ENCODE measurements at places on chromosomes 2 and 18.
A peak's percentile ranks its signal among the peaks of the same experiment; 100 is the strongest.

GRCh38 chr2:44753552-44754285 is 187.8 kb upstream of the SIX3 start:
- DNase-seq, result no peak

DNA sequence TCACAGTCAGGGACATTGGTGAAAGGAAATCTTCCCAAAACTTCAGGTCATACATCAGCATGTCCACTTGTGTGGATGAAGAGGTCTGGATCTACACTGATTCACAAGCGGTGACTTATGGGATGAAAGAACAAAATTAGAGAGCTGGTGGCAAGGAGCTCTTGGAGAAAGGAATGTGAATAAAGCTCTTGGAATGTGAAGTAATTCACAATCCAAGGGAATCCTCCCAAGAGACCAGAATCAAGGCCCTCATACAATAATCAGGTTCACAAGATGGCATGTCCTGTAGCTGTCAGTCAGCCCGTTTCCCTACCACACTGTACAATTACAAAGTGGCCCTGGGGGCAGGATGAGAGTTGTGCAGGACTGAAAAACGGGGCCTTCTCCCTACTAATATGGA is 96.2 kb downstream of the MRPS9 start:
- no peak for DNase-seq

DNA sequence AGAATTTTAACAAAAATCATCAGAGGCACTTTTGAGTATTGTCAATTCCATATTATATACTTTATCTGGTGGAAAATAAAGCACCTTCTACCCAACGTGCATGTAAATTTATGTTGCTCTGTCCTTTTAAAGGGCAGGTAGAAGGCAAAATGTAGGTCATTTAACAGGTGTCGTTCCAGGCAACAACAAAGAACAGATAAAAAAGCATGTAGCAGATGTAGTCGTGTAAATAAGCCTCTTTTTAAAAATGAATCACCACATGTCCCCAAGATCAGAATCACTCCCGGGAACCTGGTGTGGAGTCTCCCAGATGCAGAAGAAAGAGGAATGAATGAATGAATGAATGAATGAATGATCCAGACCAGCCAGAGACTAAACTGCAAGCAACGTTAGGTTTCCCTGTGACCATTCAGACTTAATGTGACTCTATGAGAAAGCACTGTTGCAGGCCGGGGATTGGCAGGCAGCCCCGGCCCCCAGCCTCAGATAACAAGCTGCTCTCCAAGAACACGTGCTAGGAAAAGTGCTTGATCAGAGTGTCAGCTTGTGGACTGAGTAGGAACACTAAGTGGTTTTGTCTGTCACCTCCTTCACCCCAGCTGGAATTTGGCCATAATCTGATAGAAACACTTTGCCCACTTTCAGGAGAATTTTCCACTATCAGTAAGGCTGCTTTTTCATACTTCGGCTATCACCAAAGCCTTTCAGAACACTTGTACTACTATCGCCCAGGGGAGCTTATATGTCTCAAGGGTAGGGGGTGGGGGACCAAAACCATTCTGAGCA is 100.6 kb downstream of the CDK15 start:
- DNase-seq, result no peak

DNA sequence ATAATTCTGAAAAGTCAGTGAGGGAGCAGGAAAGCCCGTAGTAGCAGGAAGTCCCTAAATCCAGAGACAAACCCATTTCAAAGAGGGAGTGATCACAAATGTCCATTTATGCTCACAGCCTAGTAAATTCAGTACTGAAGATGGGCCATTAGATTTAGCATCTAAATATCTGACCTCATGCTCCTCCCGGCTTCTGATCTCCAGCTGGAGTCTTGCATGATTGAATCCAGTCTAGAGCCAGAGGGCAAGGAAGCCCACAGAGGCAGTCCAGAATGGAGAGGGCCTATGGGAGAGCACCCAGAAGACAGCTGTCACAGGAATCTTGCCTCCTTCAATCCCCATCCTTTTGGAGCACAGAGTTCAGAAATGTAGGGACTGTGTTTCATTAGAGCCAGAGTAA is 16.0 kb upstream of the ST8SIA3 start:
- DNase-seq, result no peak

GRCh38 chr2:208295834-208296233 is 29.8 kb downstream of the PIKFYVE start:
- DNase-seq, result no peak

DNA sequence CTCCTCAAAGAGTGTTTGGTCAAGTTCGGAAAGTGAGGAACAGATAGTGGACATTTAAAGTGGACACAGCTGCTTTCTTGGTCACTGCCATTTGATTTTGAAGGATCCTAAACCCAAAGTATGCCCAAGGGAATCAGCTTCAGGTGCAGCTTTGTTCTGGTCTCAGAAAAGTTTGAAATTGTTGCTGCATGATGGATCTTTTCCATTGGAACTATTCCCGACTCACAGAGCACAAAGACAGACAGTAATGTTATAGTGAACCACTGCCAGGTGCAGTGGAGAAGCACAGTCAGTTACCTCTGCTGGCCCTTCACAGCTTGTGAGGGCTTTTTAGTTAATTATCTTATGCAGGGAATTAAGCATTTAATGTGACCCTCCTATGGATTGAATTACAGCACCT is 301.7 kb downstream of the PHLPP1 start:
- DNase-seq, result no peak

DNA sequence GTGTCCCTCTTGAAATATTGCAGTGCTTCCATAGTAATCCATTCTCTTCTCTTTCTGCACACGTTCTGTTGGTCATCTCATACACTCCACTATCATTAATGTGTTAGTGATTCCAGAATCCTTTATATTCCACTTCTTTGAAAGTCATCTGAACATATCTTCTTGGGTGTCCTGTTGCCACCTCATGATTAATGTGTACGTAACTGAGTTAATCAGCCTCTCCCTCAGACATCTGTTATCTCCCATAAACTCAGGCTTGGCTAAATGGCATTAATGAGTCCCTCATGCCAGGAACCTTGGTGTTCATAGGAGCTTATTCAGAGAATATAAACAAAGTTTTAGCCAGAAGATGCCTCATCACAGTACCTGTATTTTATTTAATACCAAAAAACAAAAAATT is 126.4 kb downstream of the NCOA1 start:
- no peak for DNase-seq

- DNase-seq, result no peak
Observed at GRCh38 chr2:55922291-55922907, 1.2 kb downstream of the EFEMP1 start.

DNA sequence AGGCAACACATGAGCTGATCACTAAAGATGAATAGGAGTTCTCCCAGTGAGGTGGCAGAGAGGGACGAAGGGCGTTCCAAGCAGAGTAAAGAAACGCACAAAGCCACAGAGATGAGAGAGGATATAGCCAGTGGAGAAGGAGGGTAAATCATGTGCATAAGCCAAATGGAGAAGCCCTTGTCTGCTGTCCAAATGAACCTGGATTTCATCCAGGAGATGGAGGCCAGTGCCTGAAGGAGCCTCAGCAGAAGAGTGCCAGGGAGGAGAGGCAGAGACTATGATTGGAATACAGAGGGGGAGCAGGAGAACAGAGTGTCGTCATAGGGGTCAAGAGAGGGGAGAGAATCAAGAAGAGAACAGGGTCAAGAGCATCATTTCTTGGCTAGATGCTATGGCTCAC is 48.9 kb upstream of the STPG4 start:
- DNase-seq, result no peak

- peak; percentile 73 for DNase-seq
Observed at GRCh38 chr2:240434728-240435456, 571 bp upstream of the GPC1 start.

GRCh38 chr2:196067088-196067382 is 1.6 kb downstream of the DNAH7 start:
- DNase-seq, result no peak

- DNase-seq, result no peak
Observed at GRCh38 chr2:88195246-88195645, 25.1 kb downstream of the THNSL2 start.

DNA sequence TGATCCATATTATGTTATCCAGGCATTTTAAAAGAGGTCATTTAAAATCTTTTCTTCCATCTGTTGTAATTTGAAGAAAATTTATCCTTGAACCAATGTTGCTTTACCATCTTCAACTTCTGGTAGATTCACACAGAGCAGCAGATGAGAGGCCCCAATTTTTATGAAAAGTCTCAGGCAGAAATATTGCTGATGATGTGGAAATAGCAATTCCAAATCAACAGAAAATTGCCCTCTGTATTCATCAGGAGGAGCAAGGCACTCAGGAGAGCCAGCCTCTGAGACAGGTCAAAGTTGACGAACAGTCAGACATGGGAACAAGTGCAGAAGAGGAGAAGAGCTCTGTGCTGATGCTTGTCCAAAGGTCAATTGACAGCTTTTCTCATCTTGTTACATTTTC is 444.9 kb downstream of the NCKAP5 start:
- DNase-seq, result no peak

DNA sequence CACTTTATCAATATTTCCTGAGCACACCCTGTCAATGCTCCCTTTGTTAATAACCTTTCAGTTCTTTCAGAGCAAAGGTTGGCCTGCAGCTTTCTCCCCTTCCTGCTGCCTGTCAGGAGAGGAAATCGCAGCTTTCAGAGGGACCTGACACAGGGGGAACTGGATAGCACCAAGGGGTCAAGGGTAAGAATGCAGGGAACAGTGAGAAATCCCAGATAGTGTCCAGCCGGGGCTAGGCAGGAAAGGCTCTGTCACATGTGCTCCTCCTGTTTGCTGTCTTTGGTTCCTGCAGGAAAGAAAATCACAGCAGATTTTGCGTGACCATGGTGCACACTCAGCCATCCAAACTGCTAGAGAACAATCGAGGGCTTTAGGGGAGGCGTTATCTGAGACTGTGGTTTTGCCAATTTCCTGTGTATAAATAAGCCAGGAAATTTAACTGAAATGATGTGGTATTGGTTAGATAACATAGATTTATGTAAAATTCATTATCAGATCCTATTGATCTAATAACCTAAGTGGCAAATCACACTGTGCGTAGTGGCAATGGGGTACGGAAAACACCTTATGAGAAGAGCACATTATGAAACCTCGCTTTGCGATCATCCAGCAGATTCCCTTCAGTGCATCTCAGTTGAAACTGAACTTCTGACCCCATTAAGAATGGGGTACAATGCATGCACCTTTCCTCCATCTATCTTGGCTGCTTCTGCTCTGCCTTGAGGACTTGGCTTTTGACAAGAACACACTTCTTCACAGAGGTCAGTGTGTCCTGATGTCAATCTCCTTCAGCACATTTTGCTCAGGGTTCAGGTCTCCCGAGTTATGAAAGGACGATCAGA is 178.0 kb downstream of the ICOS start:
- DNase-seq, result no peak

DNA sequence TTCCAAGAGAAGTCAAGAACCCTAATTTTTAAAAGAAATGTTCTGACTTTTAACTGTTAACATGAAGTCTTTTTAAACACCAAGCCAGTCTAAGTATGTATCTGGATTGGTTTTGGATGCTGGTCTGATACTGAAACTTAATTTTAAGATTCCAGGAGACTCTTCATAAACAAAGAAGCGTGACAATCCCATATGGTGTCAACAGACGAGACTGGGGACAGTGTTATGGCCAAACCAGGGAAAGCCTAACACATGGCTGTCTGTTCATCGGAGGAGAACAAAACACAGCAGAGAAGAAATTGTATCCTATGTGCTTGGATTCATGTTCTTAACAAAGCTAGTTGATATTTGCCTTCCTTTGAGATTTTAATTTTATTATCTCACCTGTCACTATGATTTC is 80.5 kb upstream of the UPP2 start:
- DNase-seq, result no peak

DNA sequence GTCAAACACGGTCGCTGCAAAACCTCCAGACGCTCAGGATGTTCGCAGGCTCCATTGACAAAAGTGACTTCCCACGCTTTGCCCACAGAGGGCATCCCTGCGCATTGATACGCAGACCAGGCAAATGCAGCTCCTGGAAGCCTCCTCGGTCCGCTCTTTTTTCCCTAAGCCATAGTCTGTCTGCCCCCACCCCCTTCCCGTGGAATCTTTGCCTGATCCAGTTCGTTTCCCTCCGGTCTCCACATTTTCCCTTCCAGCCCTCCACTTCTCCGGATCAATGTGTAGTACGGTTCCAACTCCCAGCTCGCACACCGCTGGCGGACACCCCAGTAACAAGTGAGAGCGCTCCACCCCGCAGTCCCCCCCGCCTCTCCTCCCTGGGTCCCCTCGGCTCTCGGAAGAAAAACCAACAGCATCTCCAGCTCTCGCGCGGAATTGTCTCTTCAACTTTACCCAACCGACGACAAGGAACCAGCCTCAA is at the start of gene DCC:
TSS of gene DCC (plus strand) at position 307 of the 481 bp plus-strand sequence. CDS start 591 bp downstream, outside the sequence.
- no peak for DNase-seq

DNA sequence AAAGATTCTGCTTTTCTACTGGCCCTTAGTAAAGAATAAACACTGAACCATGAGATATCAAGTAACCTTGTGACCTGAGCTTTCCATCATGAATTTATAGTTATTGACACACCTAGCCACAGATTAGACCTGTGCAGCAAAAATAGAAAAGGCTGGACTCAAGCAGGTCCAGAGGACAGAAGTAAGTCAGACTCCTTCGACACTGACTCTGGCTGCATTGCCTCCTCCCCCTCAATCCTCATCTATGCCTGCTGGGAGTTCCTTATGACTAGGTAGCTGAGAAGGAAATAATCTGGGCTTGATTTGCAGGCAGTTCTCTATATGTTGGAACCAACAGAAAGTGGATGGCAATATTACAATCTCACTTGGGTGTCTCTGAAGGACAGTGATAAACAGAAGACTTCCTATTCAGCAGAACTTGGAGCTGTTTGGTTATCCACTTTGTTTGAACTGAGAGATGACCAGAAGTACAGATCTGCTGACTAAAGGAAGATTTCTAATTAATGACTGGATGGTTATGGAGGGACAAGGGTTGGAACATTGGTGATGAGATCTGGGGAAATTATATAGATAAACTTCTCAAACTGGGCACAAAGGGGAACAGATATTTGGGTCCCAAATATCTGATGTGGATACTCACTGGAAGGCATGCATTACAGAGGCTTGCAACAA is 39.4 kb downstream of the ARID5A start:
- DNase-seq, result no peak

DNA sequence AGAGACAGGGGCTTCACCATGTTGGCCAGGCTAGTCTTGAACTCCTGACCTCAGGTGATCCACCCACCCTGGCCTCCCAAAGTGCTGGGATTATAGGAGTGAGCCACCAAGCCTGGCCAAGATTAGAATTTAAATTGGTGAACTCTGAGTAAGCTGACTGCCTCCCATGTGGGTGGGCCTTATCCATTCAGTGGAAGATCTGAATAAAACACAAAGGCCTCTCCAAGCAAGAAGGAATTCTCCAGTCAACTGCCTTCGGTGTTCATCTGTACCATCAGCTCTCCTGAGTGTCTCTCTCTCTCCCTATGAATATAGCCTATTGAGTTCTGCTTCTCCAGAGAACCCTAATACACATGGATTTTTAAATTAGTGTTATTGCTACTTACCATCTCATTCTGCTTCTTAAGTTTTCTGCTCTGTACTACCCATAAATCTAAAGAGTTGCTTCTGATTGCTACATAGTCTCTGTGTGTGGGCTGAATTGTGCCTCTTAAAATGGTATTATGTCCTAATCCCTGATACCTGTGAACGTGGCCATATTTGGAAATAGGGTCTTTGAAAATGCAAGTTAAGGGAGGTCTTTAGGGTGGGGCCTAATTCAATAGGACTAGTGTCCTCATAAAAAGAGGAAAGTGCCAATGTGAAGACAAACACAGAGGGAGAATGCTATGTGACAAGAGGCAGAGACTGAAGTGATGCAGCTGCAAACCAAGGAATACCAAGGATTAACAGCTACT is 36.3 kb downstream of the FBXO11 start:
- DNase-seq, result no peak

Data from activated CD8-positive, alpha-beta memory T cell treated with anti-CD3 and anti-CD28 coated beads for 1 hour (primary cell).